ENCODE measurements at places on chromosomes 7 and 10.

DNA sequence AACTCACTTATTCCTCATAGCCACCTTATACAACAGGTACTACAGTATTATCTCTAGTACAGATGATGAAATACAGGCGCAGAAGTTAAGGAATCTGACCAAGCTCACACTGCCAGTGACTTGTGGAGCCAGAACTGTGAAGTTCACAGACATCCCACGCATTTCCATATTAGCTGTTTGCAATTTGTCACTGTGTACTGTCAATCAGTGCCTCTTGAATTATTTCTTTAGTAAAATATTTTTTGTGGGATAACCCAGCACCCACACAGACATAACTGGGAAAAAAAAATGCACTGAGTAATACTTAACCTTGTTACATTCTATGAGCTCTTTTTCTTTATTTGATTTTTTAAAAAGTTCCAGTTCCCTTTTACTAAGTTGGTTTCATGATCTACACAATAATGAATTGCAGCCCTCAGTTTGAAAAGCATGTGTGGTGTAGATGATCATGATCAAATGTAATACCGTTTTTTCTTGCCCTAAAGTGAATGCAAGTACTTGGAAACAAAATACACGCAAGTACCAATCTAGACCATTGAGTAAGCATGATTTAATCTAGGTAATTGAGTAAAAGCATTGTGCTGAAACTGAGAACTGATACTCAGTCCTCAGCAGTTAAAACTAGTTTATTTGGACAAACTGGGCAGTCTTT lies 14.1 kb downstream of the CUL1 start:
- DNase-seq, result no peak

GRCh38 chr10:70212879-70213278 lies 20.4 kb downstream of the PPA1 start:
- no peak for DNase-seq

DNA sequence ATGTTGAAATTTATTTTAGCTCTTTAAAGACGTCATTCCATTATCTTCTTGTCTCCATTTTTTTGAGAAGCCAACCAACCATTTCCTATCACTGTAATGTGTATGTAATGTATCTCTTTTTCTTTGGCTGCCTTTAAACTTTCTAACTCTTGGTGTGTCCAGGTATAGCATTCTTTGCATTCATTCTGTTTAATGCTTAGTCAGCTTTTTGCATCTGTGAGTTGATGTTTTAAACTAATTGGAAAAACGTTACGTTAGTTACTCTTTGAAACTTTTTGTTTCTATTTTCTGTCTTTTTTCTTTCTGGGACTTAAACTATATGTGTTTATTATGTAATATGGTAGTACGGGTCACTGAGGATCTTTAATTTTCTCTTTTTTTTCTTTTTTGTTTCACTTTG lies 77.4 kb upstream of the PPP1R9A start:
- DNase-seq, result no peak

GRCh38 chr10:128843972-128844371 lies 623.1 kb upstream of the MGMT start:
- no peak for DNase-seq

- DNase-seq, result no peak
These were observed 1127.0 kb downstream of the DNAJB9 start for GRCh38 chr7:109696723-109697122.

DNA sequence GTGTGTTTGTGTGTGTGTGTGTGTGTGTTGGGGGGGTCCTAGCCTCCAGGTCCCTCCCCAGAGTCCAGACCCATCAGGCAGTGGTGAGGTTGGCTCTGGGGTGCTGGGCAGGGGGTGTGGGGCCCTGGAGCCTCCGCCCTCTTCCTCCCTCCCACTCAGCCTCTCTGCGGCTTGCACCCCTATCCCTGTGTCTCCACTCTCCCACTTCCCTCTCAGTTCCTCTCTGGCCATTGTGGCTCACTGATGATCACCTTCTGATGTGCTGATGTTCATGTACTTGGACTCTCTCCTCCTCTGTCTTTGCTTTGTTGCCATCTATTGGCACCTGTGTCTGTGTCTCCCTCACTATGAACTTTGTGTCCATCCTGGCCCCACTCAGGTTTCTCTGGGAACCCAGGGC lies 298.7 kb downstream of the ZEB1 start:
- DNase-seq, result no peak

- no peak for DNase-seq
These were observed 42.3 kb downstream of the FBH1 start for GRCh38 chr10:5932345-5932744.

GRCh38 chr10:133143200-133143533 lies 16.9 kb upstream of the KNDC1 start:
- DNase-seq, result no peak

DNA sequence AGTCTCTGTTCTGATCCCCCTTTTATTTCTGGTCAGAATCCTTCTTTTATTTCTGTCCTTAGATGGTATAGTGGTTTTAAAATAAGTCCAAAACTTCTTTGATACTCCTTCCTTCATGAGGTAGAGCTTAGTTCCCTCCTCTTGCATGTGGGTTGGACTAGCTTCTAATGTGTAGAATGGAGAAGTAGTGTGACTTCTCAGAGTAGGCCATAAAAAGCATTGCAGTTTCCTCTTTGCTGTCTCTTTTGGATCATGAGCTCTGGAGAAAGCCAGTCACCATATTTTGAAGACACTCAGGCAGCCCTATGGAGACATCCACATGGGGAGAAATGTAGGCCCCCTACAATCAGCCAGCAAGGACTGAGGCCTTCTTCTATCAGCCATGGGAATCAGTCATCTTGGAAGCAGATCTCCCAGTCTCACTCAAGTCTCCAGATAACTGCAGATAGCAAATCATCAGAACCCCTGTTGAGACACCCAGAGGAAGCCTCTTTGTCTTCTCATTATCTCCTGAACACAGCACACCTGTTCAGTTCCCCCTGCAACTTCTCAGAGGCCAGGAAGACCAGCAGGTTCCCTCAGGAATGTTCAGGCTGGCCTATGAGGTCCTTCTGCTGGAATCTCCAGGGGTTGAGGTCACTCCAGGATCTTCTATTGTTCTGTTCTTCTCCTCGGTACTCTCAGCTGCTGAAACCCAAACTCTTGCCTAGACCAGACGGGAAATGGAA lies 511.9 kb upstream of the ZMIZ1 start:
- DNase-seq, result no peak

DNA sequence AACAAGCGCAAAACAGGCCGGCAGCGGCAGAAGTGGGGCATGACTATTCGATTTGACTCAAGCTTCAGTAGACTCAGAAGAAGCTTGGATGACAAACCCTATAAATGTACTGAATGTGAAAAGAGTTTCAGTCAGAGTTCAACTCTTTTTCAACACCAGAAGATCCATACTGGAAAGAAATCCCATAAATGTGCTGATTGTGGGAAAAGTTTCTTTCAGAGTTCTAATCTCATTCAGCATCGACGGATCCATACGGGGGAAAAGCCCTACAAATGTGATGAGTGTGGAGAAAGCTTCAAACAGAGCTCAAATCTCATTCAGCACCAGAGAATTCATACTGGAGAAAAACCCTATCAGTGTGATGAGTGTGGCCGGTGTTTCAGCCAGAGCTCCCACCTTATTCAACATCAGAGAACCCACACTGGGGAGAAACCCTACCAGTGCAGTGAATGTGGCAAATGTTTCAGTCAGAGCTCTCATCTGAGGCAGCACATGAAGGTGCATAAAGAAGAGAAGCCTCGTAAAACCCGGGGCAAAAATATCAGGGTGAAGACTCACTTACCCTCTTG lies 2.8 kb downstream of the ZNF22 start:
- no peak for DNase-seq

DNA sequence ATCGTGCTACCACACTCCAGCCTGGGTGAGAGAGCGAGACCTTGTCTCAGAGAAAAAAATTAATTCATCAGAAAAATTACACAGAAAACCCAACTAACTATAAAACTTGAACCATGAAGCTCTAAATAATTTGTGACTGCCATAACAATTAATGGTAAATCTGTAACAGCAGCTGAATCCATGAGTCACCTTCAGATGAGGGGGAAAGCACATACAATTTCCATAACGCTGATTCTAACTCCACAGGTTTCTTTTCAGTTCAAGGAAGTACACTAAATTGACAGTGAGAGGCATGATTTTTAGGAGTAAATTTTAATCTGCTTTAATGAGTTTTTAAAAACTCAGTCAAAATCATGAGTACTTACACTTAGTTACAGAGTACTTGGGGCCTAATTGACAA lies 120.1 kb upstream of the NOBOX start:
- no peak for DNase-seq

DNA sequence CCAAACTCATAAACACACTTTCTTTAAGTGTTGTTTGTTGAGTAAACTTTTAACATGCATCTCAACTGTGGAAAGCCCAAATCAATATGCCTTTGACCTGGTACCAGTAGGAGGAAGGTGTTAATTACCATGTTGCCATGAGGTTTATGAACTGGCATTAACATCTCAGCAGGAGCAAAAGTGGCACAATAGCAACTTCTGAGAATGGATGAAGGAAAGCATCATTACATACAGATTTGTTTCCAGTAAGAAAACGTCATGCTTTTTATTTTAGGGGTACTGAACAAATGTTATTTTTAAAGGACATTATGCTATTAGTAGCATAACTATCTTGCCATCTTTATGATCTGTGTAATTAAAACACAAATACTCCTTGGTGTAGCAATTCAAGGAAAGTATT lies 51.1 kb downstream of the ARMC3 start:
- DNase-seq, result no peak

- DNase-seq, result peak; percentile 66
These were observed 82.9 kb downstream of the CADPS2 start for GRCh38 chr7:122803323-122803722.

DNA sequence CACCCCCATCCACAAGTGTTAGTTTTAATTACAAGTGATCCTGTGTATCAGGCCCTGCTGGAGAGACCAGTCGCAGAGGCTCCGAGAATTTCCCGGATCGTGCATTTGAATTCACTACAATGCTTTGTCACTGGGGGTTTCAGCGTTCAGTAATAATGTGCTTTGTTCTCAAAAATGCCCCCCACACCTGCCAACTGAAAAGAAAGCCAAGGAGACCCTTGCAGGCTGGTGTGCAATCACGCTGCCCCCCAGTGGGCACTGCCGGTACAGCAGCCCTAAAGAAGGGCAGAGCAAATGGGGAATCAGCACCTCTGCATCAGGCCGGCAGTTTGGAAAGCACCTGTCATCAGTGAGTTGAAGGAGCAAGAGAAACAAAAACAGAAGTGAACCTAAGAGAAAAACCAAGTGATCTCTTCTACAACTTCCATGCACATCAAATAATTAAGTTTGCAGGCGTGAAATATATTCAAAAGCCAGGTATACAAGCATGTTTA lies 177.6 kb downstream of the PARD3 start:
- peak; percentile 53 for DNase-seq

DNA sequence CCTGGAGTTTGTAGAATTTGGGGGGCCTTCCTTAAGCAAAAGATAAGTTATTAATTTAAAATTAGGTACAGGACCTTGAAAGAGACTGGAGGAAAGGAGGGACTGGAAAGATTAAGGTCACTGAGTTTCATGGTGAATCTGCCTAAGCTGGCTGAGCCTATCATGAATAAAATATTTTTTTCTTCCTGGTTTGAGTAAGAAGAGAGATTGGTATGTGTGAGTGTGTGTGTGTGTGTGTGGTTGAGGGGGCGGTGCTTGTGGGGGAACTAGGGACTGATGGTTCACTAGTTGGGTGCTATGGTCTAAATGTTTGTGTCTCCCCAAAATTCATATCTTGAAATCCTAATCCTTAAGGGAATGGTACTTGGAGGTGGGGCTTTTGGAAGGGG lies 142.5 kb upstream of the PRKCQ start:
- DNase-seq, result no peak

- DNase-seq, result no peak
These were observed 71.6 kb upstream of the ZNF746 start for GRCh38 chr7:149569025-149569725.
